ENCODE measurements at places on chromosomes 3 and 15.

GRCh38 chr3:35723480-35724097, 84.3 kb downstream of the ARPP21 start:
- no peak for DNase-seq

- DNase-seq, result peak; percentile 91
These were observed 7.8 kb upstream of the SUMF1 start for GRCh38 chr3:4474683-4475490.

GRCh38 chr3:14569474-14570000, 29.4 kb upstream of the GRIP2 start:
- no peak for DNase-seq

- no peak for DNase-seq
These were observed 314.8 kb downstream of the PTPRG start for GRCh38 chr3:61875976-61876671.

DNA sequence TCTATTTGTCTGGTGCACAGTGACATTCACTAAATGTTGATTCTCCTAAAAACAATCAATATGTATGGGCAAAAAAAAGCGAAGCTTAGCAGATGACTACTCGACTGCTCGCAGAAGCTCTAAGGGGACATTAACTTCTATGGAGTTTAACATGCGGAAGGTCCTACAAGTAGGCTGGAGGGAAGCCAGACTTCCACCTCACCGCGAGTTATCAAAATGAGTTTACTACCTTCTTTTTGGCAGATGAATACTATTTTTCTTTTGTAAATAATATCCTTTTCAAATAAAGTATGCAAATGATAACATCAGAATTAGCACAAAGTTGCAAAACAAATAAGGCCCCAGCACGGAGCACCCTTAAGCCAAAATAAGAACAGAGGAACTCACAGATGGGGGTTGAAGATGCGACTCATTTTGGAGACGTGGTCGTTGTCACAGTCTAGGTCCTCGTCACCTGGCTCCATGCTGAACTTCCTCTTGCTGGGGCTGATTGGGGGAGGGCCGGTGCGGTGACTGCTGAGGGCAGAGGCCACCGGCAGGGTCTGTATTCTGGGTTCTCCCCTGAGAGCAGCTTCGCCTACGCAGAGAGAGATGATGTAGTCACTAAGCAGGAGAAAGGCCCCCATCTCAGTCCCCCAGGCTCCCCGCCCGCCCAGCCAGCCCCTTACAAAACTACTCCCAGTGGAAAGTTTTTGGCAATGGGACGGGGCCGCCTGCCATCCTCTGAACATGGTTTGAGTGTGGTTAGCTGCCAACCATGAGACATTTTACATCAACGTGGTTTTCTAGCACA, 42.1 kb downstream of the VGLL4 start:
- peak; percentile 82 for DNase-seq

- DNase-seq, result peak; percentile 30
These were observed 284.0 kb downstream of the LPP start for GRCh38 chr3:188437926-188438325.

DNA sequence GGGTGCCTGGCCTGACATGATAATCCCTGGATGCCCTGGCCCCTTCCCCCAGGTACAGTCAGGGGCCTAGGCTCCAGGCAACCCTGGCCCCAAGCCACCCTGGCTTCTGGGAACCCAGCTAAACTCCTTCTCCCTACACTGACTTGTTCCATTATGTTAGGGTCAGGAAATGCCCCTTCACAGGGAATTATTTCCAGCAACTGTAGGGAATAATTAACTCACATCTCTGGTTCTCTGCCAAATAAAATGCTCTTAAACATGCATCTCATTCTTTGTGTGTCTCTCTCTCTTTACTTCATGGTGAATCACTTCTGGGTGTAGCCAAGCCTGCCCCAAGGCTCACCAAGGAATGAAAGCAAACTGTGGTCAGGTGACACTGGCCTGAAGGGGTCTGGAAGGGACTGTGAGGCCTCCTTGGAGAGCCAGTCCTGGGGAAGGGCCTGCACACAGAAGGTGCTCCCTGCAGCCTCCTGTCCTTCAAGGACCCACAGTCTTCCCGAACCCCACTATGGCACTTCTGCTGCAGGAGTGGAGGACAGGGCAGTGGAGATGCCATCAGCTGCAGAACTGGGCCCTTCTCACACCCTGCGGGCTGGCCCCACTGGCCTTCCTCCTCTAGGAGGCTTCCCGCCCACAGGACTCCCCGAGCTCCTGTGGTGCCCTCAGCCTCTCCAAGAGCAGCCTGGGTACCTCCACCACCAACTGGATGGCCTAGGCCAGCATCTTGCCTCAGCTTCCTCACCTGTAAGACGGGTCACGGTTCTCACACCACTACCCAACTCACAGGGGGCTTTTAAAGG, 17.6 kb downstream of the TKT start:
- peak; percentile 95 for DNase-seq

DNA sequence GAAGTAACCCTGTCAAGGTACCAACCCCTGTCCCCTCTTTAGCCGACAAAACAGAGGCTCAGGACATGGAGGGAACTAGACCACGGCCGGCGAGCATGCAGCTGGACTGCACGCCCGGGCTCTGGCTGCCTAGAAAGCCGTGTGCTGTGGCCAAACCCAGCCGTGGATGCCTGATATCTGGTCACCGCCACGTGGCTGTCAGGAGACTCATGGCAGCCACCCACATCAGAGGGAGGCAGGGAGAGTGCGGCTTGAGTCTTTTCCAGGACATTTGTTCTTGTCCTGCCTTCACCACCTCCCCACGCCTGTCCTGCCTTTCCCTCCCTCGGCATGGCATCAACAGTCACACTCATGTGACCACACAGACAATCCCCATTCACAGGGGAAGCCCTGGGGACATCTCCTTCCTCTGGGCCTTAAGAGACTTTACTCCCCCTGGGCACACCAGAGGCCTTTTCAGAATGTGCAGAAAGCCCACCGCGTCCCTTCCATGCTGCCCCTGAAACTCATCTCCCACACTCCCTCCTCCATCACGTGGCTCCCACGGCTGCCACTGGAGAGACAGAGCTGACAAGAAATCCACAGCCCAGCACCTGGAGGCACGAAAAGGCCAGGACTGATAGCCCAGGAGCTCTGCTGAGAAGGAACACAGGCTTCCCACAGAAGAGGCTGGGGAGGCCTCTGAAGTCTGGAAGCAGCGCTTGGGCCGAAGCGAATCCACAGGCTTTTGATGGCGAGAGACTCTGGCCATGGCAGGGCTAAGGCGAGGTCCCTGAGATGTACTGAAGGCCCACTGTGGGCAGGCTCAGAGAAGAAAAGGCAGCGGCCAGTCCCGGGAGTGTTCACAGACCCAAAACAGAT, 71.2 kb upstream of the IQSEC1 start:
- DNase-seq, result no peak

All from fibroblast of mammary gland (primary cell).